ENCODE measurements at places on chromosomes 4 and X.

- DNase-seq: no peak
These were observed 312.2 kb downstream of the TMA16 start for GRCh38 chr4:163806653-163807052.

GRCh38 chr4:61493041-61493440 is 292.9 kb downstream of the ADGRL3 start:
- DNase-seq: no peak

GRCh38 chrX:30657196-30658161 is 4.3 kb downstream of the GK start:
- DNase-seq: no peak

DNA sequence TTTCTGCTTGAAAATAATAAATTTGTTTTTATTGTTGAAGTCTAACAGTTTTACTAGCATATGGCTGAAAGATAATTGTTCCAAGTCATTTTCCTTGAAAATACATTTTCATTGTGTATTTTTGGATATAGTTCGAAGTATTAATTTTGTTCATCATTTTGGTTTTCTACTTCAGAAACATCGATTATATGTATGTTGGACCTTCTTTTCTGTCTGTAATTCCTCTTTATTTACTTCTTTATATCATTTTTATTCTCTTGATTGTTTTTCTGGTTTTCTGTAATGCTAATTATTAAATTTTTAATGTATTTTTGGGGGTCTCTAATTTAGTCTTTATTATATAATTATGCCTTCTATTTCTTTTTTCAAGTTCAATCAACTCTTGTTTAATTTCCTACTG is 407.1 kb upstream of the FRG1 start:
- DNase-seq: no peak

GRCh38 chrX:64571011-64571410 is 175.8 kb upstream of the MTMR8 start:
- no peak for DNase-seq

DNA sequence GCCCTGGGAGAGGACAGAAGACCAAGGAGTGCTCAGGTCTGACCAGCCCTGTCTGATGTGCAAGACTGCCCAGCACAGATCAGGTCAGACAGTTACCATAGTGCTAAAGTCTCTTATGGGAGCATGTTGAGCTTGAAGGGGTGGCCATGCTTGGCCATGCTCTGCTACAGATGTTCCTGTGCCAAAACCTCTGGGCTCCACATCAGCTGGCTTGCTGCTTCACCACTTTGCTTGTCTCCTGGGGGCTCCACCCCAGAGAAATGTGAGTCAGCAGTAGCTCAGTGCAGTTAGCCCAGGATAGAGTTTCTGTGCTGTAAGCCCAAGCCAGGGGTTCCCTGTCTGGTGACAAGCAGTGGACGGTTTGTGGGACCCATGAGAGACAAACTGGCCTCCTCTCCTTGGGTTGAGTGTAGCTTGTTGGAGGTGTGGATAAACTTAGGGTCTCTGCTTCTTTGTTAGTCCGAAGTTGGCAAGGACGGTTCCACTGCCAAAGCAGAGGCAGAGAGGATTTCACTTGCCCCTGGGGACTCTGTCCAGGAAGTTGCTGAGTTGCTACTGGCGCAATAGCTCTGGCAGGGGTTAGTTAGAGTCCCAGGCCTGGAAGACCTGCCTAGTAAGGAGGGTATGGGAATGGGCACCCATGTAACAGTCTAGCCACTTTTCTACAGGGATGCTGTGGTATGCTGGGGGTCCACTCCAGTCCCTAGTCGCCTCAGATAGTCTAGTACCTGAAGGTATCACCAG is 8.7 kb upstream of the TMSB15C start:
- DNase-seq: no peak

All from cerebellar cortex (tissue), 1 donor.